CD4-positive, alpha-beta memory T cell (primary cell): ENCODE measurements at places on chromosomes 1 and 21.

GRCh38 chr1:159845751-159846629 lies 16.5 kb downstream of the VSIG8 start:
- H3K36me3 ChIP-seq, result no peaks in the 10 kb centered on the region
- H3K4me1 ChIP-seq, result no peaks in the 10 kb centered on the region
- no peaks in the 10 kb centered on the region for H3K27me3 ChIP-seq
- no peak overlapping the region for H3K27ac ChIP-seq
- no peak for DNase-seq

- H3K4me1 ChIP-seq, result no peaks in the 10 kb centered on the region
- H3K27me3 ChIP-seq, result no peaks in the 10 kb centered on the region
- no peak for DNase-seq
- H3K4me3 ChIP-seq, result no peak overlapping the region
- H3K27ac ChIP-seq, result no peak overlapping the region
- no peaks in the 10 kb centered on the region for H3K36me3 ChIP-seq
Observed at GRCh38 chr1:49106445-49106844, 329.8 kb upstream of the BEND5 start.

GRCh38 chr1:28088168-28088961 lies at the start of gene EYA3:
Gene EYA3 (minus strand): TSS chr1:28088610. CDS start chr1:28058026, 30,584 bp downstream.
- peaks cover 33% of the 10 kb centered on the region for H3K4me1 ChIP-seq
- no peaks in the 10 kb centered on the region for H3K36me3 ChIP-seq
- H3K4me3 ChIP-seq, result peak within 1 kb of the TSS; percentile 93
- peak within 1 kb of the TSS; percentile 81 for H3K27ac ChIP-seq
- no peaks in the 10 kb centered on the region for H3K27me3 ChIP-seq
- peak; percentile 100 for DNase-seq

DNA sequence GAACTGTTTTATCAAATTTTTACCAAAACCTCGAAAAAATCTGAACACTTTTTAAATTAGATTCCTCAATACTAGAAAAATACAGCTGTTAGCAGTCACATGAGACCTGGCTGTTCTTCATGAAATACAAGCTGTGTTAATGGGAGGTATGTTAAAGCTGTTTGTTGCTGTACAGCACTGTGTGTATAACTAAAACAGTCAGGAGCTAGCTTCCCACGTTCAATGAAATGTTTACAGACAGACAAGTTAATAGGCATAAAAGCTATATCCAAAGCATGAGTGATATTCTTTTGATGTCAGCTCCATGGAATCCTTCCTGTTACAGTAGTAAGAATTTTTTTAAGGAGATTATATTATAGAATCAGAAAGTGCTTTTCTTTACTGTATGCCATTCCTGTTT lies 223.2 kb upstream of the FOXD3 start:
- no peak for DNase-seq
- no peak overlapping the region for H3K4me3 ChIP-seq
- no peaks in the 10 kb centered on the region for H3K27me3 ChIP-seq
- H3K4me1 ChIP-seq, result no peaks in the 10 kb centered on the region
- no peaks in the 10 kb centered on the region for H3K36me3 ChIP-seq

GRCh38 chr1:190067592-190067991 lies 410.1 kb downstream of the BRINP3 start:
- no peak overlapping the region for H3K27ac ChIP-seq
- DNase-seq, result no peak
- no peaks in the 10 kb centered on the region for H3K27me3 ChIP-seq
- H3K4me3 ChIP-seq, result no peak overlapping the region
- H3K36me3 ChIP-seq, result no peaks in the 10 kb centered on the region

DNA sequence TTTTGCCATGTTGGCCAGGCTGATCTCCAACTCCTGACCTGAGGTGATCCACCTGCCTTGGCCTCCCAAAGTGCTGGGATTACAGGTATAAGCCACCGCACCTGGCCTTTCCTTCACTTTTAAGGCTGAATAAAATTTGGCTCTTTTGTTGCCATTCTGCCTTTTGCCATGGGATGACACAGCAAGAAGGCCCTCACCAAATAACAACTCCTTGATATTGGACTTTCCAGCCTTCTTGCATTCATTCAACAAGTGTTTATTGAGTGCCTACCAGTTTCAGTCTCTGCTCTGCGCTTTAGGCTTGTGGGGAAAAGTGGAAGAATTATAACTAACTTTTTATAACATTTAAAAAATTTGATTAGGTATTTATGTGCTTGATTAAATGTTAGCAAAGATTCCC lies 1.9 kb upstream of the NVL start:
- H3K27me3 ChIP-seq, result no peaks in the 10 kb centered on the region
- H3K27ac ChIP-seq, result no peak overlapping the region
- H3K4me3 ChIP-seq, result no peak overlapping the region
- no peak for DNase-seq
- no peaks in the 10 kb centered on the region for H3K36me3 ChIP-seq
- H3K4me1 ChIP-seq, result peaks cover 42% of the 10 kb centered on the region
